ENCODE measurements at places on chromosomes 7 and 10.
A peak's percentile ranks its signal among the peaks of the same experiment; 100 is the strongest.

DNA sequence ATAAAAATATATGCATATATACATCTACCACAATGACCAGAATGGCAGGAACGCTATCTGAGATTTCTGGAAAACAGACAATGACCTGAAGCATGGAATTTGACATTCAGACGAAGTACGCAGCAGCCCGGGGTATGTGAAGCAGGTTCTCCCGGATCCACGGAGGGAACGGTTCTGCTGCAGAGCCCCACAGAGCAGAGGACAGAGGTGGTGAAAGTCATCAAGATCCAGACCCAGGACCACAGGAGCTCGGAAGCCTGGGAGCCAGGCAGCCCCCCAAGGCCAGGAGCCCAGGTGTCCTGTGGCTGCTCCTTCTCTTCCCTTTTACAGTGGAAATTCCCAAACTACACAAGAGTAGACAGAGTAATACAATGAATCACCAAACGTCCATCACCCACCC lies 42.1 kb upstream of the DNAAF5 start:
- no peak for DNase-seq

- no peak for DNase-seq
These were observed 391.0 kb downstream of the GFRA1 start for GRCh38 chr10:115882021-115882420.

DNA sequence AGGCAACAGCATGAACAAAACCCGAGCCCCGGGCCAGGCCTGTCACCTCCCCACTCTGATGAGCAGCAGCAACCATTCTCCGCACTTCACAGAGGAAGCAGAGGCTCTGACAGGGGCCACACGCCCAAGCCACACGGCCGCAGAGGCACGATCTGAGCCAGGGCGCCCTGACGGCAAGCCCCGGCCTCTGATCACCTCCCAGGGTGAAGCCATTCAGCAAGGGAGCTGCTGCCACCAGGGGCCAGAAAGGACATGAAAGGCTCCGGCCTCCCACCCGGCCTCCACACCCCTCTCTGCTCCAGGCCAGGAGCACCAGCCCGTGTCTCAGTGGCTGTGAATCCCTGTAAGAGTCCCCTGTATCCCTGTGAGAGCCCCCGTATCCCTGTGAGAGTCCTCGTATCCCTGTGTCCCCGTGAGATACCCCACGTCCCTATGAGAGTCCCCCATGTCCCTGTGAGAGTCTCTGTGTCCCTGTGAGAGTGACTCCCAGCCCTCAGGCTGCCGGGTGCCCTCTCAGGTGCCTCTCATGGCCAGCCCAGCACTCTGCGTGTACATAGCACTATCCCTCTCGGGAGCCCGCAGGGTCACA lies 187.8 kb downstream of the MAD1L1 start:
- DNase-seq: no peak

GRCh38 chr7:16661924-16662323 lies 15.9 kb downstream of the BZW2 start:
- DNase-seq: no peak

GRCh38 chr10:61896854-61897661 lies 4.4 kb upstream of the ARID5B start:
- peak; percentile 59 for DNase-seq

DNA sequence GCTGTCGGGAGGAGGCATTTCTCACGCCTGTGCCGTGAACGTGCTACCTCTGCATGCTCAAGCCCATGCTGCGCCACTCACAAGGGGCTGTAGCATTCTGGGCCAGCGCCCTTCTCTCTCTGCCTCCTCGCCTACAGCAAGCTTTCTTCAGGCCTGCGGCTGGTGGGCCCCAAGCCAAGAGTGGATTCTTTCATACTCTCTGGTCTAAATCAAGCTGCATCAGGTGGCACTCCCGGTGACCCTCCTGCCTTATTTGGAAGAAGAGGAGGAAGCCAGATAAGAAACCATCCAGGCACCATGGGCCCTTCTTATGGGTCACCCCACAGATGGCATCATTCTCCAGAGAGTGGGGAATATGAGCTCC lies 86.7 kb upstream of the DUSP5 start:
- DNase-seq: peak; percentile 65

DNA sequence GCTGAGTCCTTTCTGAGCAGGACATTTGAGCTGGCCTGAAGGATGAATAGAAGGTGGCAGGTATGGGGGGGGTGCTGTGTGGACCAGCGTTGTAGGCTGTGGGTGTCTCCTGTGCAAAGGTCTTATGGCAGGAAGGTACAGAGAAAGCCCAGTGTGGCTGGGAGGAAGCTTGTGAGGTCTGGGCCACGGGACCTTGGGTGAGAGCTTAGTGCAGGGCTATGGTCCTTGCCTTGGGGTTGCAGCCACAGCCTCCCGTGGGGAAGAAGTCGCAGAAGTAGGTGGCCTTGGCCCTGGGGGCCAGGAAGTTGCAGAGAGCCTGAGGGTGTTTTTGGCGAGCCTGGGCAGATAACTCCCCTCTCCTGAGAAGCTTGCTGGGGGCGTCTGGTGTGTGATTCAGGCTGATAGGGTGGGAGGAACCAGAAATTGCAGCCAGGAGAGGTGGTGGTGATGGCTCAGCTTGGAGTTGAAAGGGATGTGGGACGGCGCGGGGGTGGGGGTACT lies 172.0 kb upstream of the TNRC18 start:
- DNase-seq: no peak

- no peak for DNase-seq
These were observed 20.3 kb downstream of the YWHAG start for GRCh38 chr7:76338298-76339084.

- no peak for DNase-seq
These were observed 20.0 kb upstream of the JAZF1 start for GRCh38 chr7:28200598-28200997.

DNA sequence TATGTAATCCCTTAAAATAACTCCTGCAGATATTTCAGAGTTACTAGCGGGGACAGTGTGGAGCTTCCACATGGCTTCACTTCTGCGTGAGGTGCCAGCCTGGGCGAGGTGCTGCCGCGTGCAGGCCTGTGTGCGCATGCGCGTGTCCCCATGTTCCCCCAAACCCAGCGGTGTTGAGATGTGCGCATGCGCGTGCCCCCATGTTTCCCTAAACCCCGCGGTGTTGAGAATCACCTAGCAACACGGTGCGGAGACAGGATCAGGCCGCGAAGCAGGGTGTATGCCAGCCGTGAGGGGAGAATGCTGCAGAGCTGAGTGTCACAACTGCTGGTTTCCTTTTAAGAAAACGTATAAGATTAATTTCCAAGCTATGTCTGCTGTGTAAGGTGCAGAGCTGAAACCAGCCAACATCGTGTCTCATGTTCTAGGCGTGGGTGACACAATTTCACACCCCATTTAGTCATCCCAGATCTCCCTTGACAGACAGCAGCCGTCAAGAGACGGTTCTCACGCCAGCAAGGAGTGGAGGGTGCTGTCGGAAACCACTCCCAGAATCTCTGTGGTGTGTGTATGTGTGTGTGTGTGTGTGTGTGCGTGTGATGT lies 71.9 kb upstream of the ADARB2 start:
- no peak for DNase-seq

GRCh38 chr7:19537942-19538401 lies 170.9 kb downstream of the POLR1F start:
- no peak for DNase-seq

DNA sequence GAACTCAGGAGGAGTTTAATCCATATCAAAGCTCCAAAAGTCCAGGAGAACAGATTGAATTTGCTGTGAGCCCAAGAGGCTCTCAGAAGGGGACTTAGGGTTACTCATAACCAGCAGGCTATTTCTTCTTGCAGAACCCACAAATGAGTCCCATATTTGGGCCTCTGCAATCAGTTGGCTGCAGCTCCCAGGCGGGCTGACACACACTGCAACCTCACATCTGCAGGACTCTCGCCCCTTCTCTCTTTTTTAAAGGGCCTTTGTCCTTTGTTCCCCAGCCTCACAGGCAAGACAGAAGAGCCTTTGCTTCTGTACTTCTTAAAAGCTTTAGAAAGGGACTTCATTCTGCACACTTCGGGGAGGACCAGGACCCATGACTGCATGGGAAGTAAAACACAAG lies 26.7 kb downstream of the CREB3L2 start:
- no peak for DNase-seq

GRCh38 chr10:3889961-3890522 lies 105.0 kb upstream of the KLF6 start:
- DNase-seq: no peak

Data from ureter (tissue), 1 donor.